ACHN (cell line): ENCODE measurements at places on chromosomes 7 and 10.

- DNase-seq = no peak
These were observed 114.1 kb upstream of the MACROH2A2 start for GRCh38 chr10:69938541-69938991.

DNA sequence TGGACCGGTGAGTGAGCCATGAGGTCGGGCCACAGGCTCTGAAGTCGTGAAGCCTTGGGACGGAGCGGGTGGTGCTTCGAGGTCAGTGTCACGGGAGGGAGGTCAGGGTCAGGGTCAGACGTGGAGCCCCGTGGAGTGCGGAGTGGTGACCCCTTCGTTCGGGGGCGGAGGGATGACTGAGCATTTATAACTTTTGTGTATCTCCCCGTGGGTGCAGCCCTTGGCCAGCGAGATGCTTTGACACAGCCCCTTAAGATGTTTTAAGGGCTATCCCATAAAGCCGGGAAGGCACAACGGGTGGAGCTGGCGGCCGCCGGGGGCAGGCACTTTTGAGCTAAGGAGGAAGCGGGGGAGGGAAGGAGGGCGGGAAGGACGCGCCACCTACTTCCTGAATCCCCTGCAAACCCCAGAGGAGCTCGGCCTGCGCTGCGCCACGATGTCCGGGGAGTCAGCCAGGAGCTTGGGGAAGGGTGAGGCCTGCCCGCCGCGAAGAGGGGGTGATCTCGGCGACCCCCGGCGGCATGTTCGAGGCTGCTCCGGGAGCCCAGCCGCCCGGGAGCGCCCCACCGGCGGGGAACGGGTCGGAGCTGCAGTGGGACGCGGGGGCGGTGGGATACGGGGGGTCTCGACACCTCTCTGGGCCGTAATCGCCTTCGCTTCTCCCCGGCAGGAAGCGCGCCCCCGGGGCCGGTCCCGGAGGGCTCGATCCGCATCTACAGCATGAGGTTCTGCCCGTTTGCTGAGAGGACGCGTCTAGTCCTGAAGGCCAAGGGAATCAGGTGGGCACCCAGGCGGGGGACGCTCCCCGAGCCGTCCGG lies at the start of gene GSTO1:
GSTO1 (plus strand) TSS at position 400 of the 818 bp plus-strand sequence; CDS start at position 437, 37 bp downstream.
- peak; percentile 80 for DNase-seq

DNA sequence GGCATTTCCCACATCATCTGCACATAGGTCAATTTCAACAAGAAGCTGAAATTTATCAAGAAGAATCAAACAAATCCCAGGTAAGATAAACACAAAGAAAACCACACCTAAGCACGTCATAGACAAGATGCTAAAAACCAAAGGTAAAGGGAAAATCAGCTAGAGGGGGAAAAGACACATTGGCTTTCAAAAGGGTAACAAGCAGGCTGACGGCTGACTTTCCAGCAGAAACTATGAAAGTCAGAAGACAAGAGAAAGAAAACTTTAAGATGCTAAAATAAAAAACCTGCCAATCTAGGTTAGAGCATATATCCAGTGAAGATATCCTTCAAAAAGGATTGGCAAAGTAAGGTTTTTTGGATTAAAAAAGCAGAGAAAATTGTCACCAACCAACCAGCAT lies 59.9 kb upstream of the RHEB start:
- peak; percentile 43 for DNase-seq

DNA sequence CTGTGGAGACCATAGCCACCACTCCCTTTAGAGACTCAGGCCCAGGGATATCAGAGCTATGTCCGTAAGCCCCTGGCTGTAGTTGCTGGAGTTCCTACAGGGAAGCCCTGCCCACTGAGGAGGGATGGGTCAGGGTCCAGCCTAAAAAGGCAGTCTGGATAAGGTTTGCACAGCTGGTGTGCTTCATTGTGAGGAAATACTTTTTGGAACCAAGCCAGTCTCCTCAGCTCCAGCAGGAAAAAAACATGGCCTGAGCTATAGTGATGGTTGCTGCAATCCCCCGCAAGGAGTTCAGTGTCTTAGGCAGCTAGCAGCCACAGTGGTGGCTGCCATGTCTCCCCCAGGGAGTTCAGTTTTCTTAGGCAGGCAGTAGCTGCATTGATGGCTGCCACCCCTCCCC lies 52.6 kb upstream of the CYP2C8 start:
- DNase-seq = no peak

DNA sequence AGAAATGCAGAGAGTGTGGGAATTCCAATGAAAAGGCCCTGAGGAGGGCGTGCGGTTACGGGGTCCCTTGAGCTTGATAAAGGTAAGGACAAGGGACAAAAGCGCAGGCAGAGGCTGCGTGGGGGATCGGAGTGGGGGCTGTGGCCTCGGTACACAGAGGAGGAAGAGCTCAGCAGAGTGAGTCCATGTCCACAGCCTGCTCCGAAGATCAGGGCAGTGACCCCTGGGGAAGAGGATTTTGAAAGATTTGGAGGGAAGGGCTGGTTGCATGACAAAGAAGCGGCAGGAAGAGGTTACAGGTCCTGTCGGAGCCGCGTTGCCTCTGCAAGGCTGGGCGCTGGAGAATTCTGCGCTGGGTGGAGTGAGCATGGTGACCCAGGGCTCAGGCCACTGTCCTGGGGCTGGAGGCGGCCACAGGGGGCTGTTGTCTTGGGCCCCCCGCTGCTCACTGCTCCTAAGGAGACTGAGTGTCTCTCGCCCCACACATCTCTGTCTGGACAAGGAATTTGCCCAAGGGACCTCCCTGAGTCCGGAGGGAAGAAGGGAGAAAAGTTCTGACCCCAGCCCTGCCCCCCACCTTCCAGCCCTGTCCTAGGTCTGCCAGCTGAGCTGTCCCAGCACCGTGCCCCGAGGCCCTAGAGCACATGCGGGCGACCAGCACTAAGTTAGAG lies 69.8 kb upstream of the INSIG1 start:
- DNase-seq = no peak
